Fibroblast of skin of left quadriceps (primary cell): ENCODE measurements at places on chromosomes 1 and 21.

DNA sequence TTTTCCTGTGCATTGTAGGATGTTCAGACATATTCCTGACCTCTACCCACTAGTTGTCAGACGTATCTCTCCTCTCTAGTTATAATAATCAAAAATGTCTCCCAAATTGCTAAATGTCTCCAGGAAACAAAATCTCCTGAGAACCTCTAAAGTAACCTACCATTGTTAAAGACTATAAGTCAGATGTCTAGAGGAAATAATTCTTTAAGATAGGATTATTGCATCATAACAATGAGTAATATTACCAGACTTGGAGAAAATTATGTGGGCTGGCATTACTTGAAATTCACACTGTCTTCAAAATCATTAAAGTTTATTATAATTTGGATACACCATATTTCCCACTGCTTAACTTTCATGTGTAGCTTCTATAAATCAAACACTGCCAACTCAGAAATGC is 643.0 kb upstream of the ADGRL2 start:
- DNase-seq = no peak

DNA sequence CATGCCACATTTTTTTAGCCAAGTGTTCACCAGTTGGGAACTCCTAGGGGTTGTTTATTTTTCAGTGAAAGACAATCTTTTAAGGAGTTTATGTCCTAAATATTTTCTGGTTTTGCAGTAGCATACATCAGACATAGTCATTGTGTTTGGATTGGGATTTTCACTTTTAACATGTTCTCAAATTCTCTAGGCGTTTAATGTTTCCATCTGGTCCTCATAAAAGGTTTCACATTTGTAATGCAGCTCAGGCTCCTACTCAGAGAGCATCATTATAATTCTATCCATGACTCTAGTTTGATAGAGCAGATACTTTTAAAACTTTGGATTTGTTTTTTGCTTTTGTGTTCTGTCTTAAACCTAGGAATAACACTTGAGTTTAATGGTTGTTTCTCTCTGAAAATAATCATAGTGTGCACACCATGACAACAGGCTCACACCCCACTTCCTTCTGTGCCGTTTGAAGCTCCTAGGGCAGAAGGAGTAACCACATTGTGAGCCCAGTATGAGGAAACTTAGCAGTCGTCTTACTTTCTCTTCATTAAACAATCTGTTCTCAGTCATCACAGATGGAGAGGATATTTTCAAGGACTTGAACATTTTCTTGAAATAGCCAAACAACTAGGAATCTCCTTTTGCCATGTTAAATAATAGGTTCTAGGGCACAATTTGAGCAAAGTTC is 219.6 kb downstream of the PDE4B start:
- DNase-seq = no peak

GRCh38 chr1:228122921-228123441 is 13.9 kb upstream of the MRPL55 start:
- DNase-seq = no peak

DNA sequence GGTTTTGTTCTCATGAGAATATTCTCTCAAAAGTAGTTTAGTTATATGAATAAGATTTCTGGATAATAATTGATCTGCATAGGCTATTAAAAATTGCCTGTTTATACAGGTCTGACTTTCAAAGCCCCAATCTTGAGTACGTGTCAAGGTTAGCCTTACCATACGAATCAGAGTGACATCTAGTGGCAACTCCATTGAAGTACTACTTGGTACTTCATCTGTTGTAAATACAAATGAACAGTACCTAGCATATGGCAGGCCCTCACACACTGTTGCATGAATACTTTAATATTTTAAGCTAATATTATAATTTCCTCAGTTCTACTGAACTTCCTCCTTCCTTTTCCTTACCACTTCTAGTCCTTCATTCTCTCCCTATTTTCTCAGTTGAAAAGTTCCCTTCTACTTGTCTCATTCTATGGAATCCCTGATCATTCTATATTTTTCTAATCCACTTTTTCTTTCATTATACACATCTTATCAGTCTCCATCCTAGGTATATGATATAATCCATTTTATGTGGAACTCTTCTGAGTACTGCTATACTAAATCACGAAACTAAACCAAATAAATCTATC is 101.2 kb downstream of the AKT3 start:
- peak; percentile 52 for DNase-seq
